Spinal cord (tissue), 10 donors: ENCODE measurements at places on chromosomes 1 and 21. TPM values are rescaled to one million over a fixed set of nuclear protein-coding genes. Genes with fewer than 3 reads are reported as not detected.

GOLT1A gene
- 12.4 TPM for polyA plus RNA-seq

NPL gene
- polyA plus RNA-seq = 17.3 TPM

GRCh38 chr1:214337015-214337414 is 56.1 kb downstream of the SMYD2 start:
- no peak for DNase-seq

DNA sequence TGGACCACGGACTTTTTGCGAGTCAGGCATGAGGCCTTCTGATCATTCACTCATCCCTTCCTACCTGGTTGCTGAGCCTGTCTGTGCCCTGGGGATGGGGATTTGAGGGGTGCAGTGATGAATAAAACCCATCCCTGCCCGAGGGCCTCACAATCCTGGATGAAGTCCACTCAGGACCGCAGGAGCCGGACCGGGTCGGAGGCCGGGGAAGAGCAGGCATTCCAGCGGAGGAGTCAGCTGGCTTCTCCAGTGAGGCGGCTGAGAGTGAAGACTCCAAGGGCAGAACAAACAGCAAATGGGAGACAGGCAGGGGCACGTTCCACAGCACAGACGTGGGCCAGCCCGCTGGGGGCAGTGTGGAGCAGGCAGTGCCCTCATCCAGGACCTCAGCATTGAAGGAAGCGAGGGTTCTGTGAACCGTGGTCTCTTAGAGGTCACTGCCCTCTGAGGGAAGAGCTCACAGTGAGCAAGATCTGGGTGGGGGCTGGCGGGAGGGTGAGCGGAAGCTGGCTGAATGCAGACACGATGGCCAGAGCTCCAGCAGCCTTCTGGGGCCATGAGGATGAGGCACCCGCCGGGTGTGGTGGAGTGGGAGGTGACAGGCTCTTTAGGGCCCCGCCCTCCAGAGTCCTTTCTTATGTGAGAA is 10.9 kb upstream of the LRRC3 start:
- DNase-seq = no peak

DNA sequence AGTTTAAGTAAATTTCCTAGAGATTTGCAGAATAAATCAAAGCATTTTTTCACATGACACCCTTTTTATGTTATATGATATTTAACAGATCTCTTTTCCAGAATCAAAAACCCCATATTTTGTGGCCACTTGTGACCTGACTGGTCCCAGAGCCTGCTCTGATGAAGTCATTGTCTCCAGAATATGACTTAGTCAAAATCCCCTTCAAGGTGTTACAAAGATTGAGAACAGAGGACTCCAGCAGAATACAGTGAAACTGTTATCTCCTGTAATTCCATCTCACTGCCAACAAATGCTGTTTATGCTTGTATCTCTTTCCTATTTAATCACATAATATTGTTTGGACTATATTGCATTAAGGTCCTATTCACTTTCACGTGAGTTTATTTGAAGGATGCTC is 25.6 kb downstream of the RGS1 start:
- no peak for DNase-seq

DNA sequence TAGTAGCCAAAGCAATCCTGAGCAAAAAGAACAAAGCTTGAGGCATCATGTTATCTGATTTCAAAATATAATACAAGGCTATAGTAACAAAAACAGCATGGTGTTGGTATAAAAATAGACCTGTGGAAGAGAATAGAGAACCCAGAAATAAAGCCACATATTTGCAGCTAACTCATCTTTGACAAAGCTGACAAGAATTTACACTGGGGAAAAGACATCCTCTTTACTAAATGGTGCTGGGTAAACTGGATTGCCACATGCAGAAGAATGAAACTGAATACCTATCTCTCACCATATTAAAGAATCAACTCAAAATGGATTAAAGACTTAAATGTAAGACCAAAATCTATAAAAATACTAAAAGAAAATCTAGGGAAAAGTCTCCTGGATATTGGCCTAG is 59.5 kb upstream of the CD55 start:
- DNase-seq = no peak

GRCh38 chr1:175070818-175071217 is 3.2 kb downstream of the TNN start:
- no peak for DNase-seq

DNA sequence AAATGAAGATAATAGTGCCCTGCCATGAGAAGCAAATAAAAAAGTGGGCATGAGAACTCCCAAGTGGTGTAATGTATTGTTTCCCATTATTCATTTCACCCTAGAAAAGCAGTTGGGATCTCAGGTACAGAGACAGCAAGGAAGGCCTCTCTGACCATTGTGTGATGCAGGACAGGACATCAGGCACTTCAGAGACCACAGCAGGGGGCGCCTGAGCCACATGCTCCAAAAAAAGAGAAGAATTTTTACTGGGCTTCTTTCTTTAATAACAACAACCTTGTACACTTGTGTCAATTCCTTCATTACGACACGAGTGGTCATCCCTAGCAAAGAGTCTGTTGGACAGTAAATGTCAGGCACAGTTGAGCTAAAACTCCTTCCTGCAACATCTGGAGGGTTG is 533.3 kb downstream of the OMA1 start:
- DNase-seq = no peak
